Neural crest cell (in vitro differentiated cells): ENCODE measurements at places on chromosomes 7 and 10. TPM values are rescaled to one million over a fixed set of nuclear protein-coding genes. Genes with fewer than 3 reads are reported as not detected.

The ZPBP gene
- total RNA-seq: not detected in 2 replicates

The PPP1R17 gene
- 1.2 and 1.4 TPM in 2 replicates for total RNA-seq

The CFAP70 gene
- total RNA-seq: 0.65 and 0.84 TPM in 2 replicates

The ZNF273 gene
- 15.9 and 17.1 TPM in 2 replicates for total RNA-seq

The PTTG1IP2 gene
- total RNA-seq: not detected in 2 replicates

The CYP17A1 gene
- not detected in 2 replicates for total RNA-seq

The CLDN3 gene
- 0.19 TPM in 1 of 2 replicates, not detected in the other for total RNA-seq

The PDZD7 gene
- total RNA-seq: 0.50 and 0.68 TPM in 2 replicates

- no peak for DNase-seq
- no peaks in the 10 kb centered on the region for H3K27me3 ChIP-seq
- peak overlapping the region; percentile 95 for H3K4me3 ChIP-seq
- H3K4me1 ChIP-seq: peaks cover 21% of the 10 kb centered on the region
Measured at GRCh38 chr7:101245147-101245668, 327 bp upstream of the FIS1 start.

DNA sequence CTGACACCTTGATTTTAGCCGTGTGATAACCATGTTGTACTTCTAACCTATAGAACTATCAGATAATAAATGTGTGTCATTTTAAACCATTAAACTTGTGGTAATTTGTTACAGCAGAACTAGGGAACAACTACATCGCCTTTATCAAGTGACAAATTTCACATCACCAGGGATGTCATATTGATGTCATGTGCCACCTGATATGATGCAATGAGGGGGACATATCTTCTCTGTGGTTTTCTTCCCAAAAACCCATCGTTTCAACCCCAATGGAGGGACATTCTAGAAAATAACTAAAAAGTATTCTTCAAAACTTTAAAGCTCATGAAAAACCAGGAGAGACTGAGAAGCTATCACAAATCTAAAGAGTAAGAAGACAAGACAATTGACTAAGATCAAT, 212.2 kb downstream of the ETV1 start:
- no peak overlapping the region for H3K27ac ChIP-seq
- H3K4me3 ChIP-seq: no peak overlapping the region
- H3K36me3 ChIP-seq: no peaks in the 10 kb centered on the region
- no peak for DNase-seq
- no peaks in the 10 kb centered on the region for H3K27me3 ChIP-seq

DNA sequence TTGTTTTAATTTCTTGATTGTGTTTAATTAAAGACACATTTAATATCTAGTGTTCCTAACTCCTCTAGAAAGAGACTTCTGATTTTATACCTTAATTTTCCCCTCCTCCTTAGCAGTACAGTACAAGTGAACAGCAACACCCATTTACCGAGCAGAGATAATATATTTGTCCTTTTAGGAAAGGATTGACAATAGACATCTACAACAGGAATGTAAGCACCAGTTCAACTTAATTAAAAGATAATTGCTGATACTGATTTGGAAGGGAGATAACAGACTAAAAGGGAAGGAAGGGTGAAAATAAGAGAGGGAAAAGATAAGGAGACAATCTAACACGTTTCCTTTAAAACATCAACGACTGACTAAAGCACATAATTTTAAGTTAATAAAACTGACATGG, 119.3 kb downstream of the SRPK2 start:
- no peaks in the 10 kb centered on the region for H3K36me3 ChIP-seq
- H3K27me3 ChIP-seq: no peaks in the 10 kb centered on the region
- no peak overlapping the region for H3K4me3 ChIP-seq
- peak overlapping the region; percentile 48 for H3K27ac ChIP-seq
- DNase-seq: no peak

DNA sequence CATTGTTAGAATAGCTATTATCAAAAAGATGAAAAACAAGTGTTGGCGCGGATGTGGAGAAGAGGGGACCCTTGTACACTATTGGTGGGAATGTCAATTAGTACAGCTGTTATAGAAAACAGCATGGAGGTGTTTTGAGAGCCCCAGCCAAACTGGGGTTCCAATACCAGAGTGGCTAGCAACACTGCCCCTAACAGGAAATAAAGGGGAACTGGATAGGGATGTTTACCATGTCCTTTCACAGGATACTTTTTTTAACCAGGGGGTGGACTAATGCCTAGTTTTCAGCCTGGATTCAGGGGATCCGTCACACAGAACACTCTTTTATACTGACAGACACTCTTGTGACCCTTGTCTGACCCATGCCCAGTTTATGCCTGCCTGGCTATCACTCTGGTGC, 6.9 kb upstream of the GSTK1 start:
- no peaks in the 10 kb centered on the region for H3K27me3 ChIP-seq
- no peak overlapping the region for H3K27ac ChIP-seq
- no peaks in the 10 kb centered on the region for H3K4me1 ChIP-seq
- no peak for DNase-seq

DNA sequence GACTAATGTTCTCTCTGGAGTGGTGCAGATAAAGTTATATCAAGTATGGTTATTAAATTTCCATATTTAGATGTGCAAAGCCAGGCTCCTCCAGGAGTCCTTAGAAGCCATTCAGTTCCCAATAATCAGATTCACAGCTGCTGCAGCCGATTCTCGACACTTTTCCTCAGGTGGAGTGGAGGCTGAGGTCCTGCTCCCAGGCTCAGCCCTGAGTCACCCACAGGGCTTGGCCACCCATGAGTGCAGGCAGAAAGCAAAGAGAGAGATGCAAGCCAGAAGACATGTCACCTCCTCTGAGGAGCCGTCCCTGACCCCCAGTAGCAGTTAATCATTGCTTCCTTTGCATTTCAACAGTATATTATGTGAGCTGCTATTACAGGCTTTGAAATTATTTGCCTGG, 36.3 kb upstream of the NANOS1 start:
- no peak overlapping the region for H3K4me3 ChIP-seq
- no peak for DNase-seq
- H3K27ac ChIP-seq: no peak overlapping the region
- no peaks in the 10 kb centered on the region for H3K36me3 ChIP-seq

GRCh38 chr7:101596898-101597297, 32.2 kb downstream of the MYL10 start:
- H3K27ac ChIP-seq: no peak overlapping the region
- no peak for DNase-seq
- no peaks in the 10 kb centered on the region for H3K4me1 ChIP-seq
- H3K27me3 ChIP-seq: peaks cover 8% of the 10 kb centered on the region
- H3K4me3 ChIP-seq: no peak overlapping the region

DNA sequence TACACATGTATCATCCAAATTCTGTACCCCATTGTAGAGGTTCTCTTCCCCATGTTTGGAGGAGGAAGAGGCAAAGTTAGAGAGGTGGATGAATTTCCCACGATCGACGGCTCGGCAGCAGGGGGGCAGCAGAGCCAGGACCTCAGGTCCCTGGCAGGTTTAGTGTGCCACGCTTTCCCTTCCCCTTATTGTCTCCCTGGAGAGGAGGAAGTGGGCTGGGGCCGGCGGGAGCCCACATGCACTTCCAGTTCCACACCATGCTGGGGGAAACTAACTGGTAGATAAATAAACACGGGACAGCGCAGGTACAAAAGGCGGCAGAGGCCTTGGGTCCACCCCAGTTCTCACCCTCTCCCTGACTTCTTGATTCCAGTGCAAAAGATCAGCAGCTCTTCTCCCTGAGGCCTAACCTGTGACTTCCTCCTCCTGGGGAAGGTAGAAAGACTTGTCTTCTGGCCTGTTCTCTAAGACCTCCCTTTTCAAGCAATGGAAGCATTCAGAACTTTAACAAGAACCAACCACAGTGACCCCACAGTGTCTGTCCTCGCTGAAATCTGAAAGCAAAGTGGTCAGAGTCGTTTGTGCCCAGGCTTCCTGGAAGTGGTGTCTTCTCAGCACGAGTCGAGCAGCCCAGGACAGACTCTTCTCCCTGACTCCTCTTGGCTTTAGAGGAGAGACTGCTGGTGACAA, 30.5 kb upstream of the SRGN start:
- H3K4me3 ChIP-seq: no peak overlapping the region
- no peaks in the 10 kb centered on the region for H3K27me3 ChIP-seq
- DNase-seq: no peak
- H3K36me3 ChIP-seq: no peaks in the 10 kb centered on the region
- H3K4me1 ChIP-seq: peaks cover 6% of the 10 kb centered on the region

GRCh38 chr7:8739837-8740236, 306.4 kb downstream of the NXPH1 start:
- H3K36me3 ChIP-seq: peaks cover 6% of the 10 kb centered on the region
- no peaks in the 10 kb centered on the region for H3K4me1 ChIP-seq
- no peak overlapping the region for H3K4me3 ChIP-seq
- DNase-seq: no peak
- H3K27me3 ChIP-seq: no peaks in the 10 kb centered on the region

DNA sequence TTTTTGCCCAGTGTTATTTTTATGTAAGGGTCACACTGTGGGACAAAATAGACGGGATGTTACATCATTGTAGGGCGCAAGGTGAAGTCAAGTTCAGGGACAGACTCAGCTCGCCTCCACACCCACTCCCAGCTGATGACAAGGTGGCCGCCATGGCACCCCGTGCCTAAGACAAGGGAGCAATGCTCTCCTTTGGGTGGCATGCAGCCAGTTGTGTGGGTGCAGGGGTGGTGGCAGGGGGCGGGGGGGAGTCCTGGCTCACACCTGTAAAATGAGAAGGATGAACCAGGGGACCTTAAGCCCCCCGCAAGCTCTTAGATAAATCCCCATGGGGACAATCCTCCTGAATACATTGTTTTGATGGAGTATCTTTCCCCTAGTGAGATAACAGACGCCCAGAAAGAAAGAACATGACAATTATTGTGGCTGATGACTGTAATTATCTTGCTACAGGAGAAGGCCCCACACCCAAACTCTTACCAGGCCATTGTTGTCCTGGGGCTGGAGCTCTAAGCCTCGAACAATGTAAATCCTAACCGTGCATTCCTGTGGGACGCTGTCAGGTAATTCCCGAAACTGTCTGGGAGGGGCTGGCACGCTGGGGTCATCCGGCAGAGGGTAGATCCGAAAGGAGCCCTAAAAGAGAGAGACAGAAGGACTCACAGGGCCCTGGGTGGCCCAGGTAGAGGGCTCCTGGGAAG, 148.7 kb downstream of the MYOF start:
- no peak overlapping the region for H3K27ac ChIP-seq
- H3K27me3 ChIP-seq: no peaks in the 10 kb centered on the region
- no peaks in the 10 kb centered on the region for H3K36me3 ChIP-seq
- no peaks in the 10 kb centered on the region for H3K4me1 ChIP-seq
- no peak overlapping the region for H3K4me3 ChIP-seq

GRCh38 chr7:43140186-43140585, 27.7 kb downstream of the HECW1 start:
- H3K4me3 ChIP-seq: no peak overlapping the region
- no peak overlapping the region for H3K27ac ChIP-seq
- no peaks in the 10 kb centered on the region for H3K27me3 ChIP-seq
- H3K4me1 ChIP-seq: peaks cover 29% of the 10 kb centered on the region
- no peak for DNase-seq

DNA sequence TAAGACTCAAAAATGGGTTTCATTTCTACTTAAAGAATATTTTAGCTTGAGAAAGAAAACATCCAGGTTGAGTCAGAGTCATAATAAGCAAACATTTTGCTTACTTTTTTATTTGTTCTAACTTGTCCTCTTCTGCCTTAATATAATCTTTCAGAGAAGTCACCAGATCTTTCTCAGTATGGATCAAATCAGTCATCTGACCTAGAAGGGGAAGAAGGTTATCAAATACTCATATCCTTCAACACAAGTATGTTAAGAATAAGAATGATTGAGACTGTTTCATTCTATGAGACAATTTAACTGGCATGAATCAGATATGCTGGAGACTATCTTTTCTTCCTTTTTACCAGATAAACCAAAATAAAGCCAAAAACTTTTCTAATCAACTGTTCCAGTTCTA, 23.0 kb downstream of the P4HA1 start:
- H3K27ac ChIP-seq: no peak overlapping the region
- H3K4me3 ChIP-seq: no peak overlapping the region
- H3K27me3 ChIP-seq: no peaks in the 10 kb centered on the region
- H3K36me3 ChIP-seq: peaks cover 7% of the 10 kb centered on the region

DNA sequence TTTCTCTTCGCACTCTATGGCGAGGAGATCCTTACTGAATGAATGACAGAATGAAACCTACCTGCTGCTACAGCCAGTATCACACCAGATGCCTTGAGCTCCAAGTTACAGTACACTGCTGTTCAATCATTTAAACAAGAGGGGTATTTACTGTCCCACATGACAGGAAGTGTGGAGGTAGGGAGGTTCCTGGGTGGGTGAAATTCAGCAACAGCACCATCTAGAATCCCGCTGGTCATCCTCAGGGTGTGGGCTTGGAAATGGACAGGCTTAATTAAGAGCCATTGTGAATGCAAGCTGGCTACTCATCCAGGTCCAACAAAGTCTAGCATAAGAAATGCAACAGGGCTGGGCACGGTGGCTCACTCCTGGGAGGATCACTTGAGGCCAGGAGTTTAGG, 14.7 kb downstream of the CYTH3 start:
- H3K4me3 ChIP-seq: no peak overlapping the region
- no peak for DNase-seq
- H3K27ac ChIP-seq: no peak overlapping the region
- no peaks in the 10 kb centered on the region for H3K36me3 ChIP-seq
- H3K27me3 ChIP-seq: no peaks in the 10 kb centered on the region

DNA sequence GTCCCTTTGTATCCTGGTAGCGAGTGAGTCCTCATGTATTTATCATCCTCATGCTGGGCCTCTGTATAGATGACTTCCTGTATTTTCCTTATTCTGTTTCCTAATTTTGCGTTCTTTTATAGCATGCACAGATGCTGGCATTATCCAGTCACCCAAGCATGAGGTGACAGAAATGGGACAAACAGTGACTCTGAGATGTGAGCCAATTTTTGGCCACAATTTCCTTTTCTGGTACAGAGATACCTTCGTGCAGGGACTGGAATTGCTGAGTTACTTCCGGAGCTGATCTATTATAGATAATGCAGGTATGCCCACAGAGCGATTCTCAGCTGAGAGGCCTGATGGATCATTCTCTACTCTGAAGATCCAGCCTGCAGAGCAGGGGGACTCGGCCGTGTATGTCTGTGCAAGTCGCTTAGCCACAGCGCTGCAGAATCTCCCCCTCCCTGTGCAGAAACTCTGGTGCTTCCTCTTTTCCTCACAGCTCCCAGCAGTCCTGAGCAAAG, 183.1 kb upstream of the PRSS58 start:
- no peak overlapping the region for H3K27ac ChIP-seq
- no peaks in the 10 kb centered on the region for H3K36me3 ChIP-seq
- peaks cover 12% of the 10 kb centered on the region for H3K4me1 ChIP-seq
- no peak for DNase-seq
- H3K4me3 ChIP-seq: no peak overlapping the region

GRCh38 chr7:30977896-30978564, 14.3 kb downstream of the GHRHR start:
- no peak overlapping the region for H3K27ac ChIP-seq
- H3K4me3 ChIP-seq: no peak overlapping the region
- DNase-seq: peak; percentile 22
- peaks cover 14% of the 10 kb centered on the region for H3K4me1 ChIP-seq
- H3K27me3 ChIP-seq: peaks cover 43% of the 10 kb centered on the region

GRCh38 chr10:17022466-17022825, 107.2 kb downstream of the CUBN start:
- H3K36me3 ChIP-seq: peaks cover 15% of the 10 kb centered on the region
- peaks cover 57% of the 10 kb centered on the region for H3K4me1 ChIP-seq
- no peak for DNase-seq
